ENCODE measurements at places on chromosomes 12 and 14.

GRCh38 chr12:15527201-15528080 is 205.1 kb downstream of the PTPRO start:
- DNase-seq, result no peak

DNA sequence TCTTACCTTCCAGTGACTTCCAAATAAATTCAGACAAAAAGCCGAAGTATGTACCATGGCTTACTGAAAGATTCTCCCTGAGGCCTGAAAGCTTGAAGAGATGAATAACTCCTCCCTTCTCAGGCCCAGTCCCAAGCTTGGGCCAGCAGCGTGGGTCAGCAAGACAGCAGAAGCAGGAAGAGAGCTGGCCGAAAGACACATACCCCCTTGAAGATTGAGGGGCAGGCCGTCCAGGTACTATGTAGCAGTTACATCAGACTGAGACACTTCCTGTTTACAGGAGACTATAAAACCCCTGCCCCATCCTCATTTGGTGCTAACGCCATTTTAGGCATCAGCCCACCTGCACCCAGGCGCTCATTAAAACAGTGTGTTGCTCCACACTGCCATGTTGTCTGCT is 15.0 kb downstream of the NDUFA12 start:
- no peak for DNase-seq

DNA sequence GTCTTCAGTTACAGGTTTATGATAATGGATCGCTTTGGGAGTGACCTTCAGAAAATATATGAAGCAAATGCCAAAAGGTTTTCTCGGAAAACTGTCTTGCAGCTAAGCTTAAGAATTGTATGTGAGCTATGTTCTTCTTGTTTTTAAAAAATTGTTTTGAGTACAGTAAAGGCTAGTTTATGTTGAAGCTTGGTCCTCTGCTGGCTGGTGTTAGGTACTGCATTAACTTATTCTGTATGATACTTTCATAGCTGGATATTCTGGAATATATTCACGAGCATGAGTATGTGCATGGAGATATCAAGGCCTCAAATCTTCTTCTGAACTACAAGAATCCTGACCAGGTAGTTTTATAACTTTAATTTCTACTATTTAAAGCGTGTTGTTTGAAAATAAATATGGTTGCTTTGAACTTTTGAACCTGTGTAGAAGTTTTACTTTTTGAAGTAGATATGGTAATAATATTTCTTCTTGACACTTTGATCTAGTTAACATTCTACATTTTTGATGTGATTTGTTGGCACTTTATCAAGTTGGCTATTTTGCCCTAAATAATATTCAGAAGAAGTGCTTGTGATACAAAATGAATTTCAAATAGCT is 55.7 kb downstream of the VRK1 start:
- peak; percentile 1 for DNase-seq

- no peak for DNase-seq
These were observed 16.0 kb upstream of the LUM start for GRCh38 chr12:91127306-91127705.

GRCh38 chr14:21454843-21455544 is 929 bp downstream of the CHD8 start:
- no peak for DNase-seq

DNA sequence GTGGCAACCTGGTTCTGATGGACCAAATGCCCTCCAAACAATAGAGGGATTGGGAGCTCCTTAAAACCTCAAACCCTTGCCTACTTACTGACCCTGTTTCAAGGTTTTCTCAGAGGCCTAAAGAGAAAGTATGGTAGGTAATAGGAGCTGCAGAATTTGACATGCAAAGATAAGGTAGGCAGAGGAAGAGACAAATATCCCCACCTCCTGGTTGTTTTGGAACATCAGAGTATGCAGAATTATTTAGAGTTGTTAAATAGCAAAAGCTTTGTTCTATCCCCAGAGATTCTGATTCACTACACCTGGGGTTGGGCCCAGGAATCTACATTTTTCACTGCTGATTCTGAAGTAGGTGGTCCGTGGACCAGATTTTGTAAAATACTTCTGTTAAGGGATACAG is 421.2 kb downstream of the SOX5 start:
- no peak for DNase-seq

DNA sequence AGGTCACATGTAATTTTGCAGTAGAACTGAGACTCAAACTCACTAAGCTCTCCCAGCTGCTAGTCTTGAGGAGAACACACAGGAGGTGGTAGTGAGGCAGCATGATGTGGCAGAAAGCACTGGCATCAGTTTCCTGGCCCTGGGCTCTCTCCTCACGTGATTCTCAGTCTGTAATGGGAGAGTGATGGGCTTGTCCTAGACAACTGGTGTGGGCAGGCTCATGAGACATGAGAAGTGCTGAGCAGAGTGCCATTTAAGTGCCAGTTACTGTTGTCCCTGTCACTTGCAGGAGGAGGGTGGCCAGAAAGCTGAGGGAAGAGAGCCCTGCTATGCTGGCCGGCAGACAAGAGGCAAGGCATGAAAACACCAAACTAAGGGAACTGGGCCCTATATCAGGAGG is 48.5 kb upstream of the OVCH1 start:
- no peak for DNase-seq

- DNase-seq, result no peak
These were observed 37.1 kb downstream of the CYP46A1 start for GRCh38 chr14:99720941-99721791.

DNA sequence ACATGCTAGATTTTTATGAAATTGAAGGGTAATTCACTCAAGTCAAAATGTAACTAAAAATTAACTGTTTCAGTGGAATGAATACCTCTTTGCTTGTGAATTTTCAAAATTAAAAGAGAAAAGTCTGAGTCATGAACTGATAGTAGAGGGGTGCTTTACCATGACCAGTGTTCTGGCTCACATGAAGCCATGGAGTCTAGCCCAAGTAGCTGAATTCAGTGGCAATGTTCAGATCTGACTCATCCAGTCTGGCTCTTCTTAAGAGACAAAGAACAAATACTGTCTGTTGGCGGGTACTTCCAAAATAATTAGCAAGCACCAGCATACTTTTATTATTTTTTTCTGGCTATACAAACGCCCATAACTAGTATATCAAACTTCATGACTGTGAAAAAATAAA is 366.3 kb upstream of the GARIN6 start:
- no peak for DNase-seq

GRCh38 chr14:106459971-106460730 is 933.8 kb downstream of the TMEM121 start:
- DNase-seq, result peak; percentile 61

GRCh38 chr14:103716091-103716801 is 636 bp downstream of the ZFYVE21 start:
- DNase-seq, result peak; percentile 18

- no peak for DNase-seq
These were observed 143.1 kb upstream of the NUDT4 start for GRCh38 chr12:93234641-93235040.

DNA sequence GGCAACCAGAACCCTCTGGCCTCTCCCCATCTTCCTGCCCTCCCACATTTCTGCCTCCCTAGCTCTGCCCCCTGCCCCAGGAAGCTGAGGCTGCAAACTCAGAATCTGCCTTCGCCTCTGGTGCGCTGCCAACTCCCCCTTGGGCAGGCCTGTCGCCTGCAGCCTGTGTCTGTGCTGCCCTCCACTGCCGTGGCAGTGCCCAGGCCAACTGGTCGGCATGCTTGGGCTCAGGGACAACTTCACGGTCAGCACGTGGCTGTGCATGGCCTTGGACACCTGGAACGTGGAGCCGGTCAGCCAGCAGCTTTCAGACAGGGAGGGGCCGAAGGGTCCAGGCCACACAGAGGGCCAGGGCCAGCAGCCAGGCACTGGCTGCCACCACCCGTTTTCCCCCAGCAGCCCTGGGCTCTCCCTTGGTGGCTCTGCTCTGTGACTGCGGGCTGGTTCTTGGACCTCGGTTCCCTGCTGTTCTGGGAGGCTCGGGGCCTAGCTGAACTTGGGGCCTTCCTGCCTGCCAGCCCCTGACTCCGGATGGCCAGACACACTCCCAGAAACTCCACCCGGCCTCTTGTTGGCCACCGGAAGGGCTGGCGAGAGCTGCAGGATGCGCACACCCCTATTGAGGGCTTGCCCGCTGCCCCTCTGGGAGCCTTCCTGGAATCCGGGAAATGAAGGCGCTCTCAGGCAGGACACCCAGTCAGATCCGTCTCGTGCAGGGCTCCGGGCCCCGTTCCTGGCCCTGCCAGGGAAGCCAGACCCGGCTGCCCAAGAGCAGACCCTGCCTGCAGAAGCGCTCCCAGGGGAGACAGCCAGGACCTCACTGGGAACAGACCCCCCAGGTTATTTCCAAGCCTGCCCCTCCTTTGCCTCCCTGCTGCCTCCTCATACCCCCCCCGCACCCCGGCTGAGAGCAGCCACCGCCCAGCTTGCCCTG is 34.2 kb upstream of the PPP1R13B start:
- no peak for DNase-seq

DNA sequence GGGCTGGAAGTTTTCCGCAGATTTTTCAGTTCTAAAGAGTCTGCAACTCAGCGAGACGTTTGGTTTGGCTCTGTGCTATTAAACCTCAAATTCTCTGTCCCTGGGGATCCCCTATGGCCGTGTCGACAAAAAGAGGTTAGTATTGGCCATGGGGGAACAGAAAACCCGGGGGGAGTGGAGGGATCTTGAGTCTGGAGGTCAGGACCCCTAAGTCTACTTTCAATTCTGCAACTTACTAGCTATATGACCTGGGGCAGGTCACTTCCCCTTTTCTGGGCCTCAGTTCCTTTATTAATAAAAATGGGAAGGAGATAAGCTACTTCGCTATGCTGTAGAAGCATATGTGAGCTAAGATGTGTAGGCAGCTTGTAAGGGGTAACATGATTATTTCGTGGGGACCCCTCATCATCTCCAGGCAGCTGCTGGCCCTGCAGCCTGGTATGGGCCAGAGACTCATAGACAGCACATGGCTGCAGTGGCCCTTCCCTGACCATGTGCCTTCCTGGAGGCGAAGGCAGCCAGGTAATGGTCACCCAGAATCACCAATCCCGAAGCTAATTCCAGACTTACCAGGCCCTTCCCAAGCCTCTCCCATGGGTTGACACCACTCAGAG is 8.6 kb downstream of the ASB2 start:
- no peak for DNase-seq

DNA sequence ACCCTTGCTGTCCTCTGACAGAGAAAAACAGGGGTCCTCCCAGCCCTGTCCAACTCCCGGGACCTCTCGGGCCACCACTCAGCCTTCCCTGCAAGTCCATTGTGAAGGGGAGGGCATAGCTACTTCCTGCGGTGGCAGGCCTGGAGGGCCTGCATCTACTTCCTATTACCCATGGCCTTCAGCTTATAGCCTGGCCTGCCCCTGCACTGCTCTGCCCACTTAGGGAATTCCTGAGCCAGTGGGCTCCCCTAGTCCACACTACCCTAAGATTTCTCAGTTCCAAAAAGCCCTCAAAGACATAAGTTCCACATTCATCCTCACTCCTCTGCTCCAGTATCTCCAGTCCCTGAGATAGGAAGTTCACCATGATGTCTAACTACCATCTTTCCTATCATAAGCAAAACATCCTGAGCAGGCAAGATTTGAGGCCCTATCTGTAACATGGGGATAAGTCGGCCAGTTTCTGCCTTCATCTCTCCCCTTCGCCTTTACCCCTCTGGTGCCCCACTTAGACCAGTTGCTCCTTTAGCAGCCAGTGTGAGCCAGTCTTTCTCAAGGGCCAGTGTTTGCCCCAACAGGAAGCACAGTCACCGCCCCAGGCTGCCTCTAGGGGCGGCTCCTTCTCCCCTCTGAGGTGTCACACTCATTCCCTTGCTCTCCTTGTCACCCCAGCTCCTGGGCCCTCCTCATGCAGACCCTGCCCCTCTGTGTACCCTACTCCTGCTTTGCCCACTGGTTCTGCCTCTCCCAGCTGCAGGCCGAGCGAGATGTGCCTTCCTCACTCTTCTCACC is 10.9 kb downstream of the HDAC7 start:
- DNase-seq, result peak; percentile 39

GRCh38 chr14:74109369-74109768 is 24.6 kb downstream of the LIN52 start:
- no peak for DNase-seq

- no peak for DNase-seq
These were observed 4.9 kb upstream of the PTCSC3 start for GRCh38 chr14:36181417-36181816.

DNA sequence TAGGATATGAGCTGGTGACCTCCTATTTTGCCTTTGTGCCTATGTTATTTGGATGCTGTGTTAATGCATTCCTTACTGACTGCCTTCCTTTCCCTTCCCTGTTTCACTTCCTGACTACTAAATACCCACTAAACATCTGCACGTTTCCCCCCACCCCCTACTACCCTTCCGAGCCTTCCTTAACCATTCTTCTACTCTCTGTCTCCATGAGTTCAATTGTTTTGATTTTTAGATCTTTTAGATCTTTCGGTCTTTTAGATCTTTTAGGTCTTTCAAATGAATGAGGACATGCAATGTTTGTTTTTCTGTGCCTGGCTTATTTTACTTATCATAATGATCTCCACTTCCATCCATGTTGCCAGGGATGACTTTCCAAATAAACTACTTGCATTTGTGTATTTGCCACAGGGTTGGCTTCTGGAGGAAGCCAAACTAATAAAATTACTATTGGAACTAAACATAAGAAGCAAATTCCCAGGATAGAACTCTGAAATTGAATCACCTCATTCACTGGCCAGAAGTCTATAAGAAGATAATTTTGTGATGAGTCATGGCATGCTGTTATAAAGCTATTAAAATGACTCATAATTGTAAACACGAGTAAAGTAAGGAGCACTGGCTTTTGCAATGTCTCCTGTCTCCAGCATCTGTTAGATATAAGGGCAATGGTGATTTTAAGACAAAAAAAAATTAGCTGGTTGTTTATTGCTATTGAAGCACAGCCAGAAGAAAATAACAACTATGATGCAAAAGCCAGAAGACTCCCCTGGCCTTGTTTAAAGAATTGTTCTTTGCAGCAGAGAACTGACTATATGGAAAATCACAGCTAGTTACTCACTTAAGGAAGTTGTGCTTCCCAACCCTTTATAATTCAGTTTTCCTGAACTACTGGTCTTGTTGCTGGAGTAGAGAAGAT is 586.3 kb downstream of the LRFN5 start:
- DNase-seq, result no peak

DNA sequence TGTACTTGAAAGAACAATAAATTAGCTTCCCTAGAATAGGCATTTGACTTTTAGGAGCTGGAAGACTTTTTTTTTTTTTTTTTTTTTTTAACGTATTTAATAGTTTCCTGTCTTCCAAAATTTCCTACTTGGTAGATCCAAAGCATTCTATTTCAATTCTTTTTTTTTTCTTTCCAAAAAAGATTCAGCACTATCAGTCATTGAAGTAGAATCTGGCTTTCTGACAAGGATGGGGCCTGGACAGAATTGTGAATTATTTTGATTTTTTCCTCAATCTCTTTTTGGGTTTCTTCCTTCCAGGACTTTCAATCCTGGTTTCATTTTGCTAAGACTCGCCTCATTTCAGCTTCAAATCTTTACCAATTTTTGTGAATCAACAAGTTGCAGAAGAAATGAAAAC is 21.2 kb downstream of the GNG2 start:
- no peak for DNase-seq

- no peak for DNase-seq
These were observed 186.1 kb upstream of the EEA1 start for GRCh38 chr12:93115198-93115601.

DNA sequence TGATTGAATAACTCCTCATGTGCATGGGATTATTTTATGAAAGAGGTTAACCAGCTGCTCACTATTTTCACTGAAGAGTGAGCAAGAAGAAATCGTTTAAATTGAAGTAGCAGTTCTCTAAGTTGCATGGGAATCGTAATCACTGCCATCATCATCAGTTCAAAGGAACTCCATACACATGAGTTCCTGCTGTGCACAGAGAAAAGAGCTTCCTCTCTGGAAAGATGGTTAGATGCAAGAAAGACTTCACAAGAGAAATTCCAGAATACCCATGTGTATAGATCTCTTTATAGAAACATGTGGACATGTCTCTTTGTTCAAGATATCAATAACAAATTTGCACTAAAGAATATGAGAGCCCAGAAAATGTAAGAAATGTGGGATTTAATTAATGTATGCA is 291.3 kb downstream of the PDZRN4 start:
- no peak for DNase-seq

Data from activated CD4-positive, alpha-beta T cell treated with anti-CD3 and anti-CD28 coated beads for 4 hours (primary cell).